ENCODE measurements at places on chromosomes 4 and X. TPM values are rescaled to one million over a fixed set of nuclear protein-coding genes. Genes with fewer than 3 reads are reported as not detected.

UBE2A gene
- total RNA-seq = 13.6 TPM

LRAT gene
- total RNA-seq = 1.6 TPM

DNA sequence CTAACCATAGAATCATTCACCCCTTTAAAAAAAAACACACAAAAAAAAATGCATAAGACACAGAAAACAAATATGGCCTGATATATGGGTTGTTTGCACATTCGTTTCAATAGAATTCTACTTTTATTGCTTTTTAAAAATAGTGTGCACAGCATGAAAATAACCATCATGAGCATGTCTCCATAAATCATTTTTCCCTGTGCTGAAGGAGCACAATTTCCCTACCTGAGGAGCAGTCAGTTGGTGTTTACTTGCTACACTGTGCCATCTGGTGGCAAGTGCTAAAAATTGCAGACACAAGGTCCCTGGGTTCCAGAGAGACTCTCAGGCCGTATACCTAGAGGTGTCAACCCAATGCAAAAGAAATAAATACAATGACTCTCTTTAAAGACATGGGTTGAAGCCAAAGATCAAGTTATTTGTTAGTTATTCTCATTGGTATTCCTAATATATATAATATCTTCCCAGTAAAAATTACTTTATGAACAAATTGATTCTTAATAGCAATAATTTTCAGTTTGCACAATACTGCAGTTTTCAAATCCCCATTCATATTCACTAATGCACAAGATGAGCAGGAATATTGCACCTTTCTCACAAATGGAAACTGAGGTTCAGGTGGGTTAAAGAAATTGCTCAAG lies 551.4 kb downstream of the IQCM start:
- peak; percentile 46 for DNase-seq

DNA sequence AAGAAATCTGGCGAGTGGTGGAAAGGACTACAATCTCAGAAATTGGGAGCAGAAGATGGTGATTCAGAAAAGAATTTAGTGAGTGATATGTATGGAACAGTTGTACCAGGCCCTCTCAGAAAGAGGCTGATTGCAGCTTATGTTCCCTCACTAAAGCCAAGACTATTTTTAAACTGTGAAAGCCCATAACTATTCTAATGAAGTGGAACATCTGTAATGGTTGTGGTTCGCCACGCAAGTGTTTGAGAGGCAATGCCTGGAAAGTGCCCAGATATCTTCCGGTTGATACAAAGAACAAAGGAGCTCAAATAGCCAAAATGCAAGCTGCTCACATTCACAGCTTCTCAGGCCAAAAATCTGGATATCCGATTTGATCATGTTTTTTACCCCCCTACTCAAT lies 1250.7 kb downstream of the RAPGEF2 start:
- no peak for DNase-seq

DNA sequence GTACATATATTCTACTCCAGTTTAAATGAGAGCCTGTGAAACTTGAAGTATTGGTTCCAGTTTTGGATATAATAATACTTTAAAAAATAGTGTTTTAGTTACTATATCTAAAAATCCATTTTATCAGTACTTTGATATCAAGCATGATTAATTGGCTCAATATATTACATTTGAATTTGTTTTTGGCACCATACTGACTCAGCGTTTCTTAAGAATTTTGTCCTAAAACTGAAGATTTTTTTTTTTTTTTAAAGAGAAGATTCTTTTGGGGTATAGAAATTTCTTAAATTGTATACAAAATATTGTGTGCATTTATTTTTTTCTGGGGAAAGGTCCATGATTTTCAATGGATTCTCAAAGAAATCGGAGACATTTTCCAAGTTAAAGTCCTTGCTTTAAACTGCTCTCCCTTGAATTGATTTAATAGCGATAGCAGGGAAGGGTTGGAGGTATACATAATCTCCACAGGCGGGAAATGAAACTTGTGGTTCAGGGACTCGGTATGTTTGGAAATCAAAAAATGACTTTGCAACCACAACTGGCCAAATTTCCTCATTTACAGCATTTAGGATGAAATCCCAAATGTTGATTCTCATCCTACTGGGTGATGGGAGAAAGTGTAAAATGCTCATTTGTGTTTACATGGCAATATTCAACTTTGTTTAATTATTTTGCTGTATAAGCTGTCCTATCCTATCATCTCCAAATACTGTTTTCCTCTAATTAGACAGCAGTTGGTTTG lies 62.3 kb downstream of the TMA16 start:
- no peak for DNase-seq

GRCh38 chr4:22471999-22472461 lies 43.8 kb downstream of the ADGRA3 start:
- DNase-seq = no peak

All from left lobe of liver (tissue), 2 donors.